ENCODE measurements at places on chromosomes 3 and 15.

DNA sequence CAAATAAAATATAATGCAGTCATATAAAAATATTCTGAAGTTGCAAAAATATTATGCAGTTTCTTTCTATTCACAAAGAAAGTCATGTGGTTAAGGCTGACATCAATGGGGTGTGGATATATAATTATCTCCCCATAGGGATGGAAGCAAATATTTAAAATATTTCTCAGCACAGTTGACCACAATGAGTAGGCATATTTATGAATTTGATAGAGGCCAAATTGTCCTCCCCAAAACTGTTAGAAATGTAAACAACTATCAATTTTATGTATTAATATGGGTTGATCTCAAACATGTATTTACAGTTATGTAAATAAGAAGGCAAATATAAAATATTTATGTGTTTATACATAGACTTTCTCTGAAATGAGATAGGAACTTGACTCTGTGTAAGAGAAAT lies 246.0 kb upstream of the CBLB start:
- no peak for DNase-seq

DNA sequence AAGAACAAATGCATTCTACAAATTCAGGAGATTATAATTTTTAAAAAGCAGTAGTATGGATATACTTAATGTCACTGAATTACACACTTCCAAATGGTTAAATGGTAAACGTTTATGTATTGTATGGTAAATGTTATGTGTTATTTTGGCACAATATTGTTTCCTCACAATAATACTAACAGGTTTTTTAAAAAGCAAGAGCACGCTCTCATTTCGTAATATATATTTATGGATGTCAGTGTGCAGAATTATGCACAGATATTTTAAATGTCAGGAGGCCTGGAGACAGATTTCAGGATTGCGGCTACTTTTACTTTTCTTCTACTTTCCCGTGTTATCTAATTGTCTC lies 533 bp downstream of the ZNF445 start:
- DNase-seq: no peak

- DNase-seq: no peak
These were observed 257.0 kb downstream of the LSAMP start for GRCh38 chr3:116188231-116188785.

- no peak for DNase-seq
These were observed 252.3 kb upstream of the CHRM5 start for GRCh38 chr15:33716025-33716424.

DNA sequence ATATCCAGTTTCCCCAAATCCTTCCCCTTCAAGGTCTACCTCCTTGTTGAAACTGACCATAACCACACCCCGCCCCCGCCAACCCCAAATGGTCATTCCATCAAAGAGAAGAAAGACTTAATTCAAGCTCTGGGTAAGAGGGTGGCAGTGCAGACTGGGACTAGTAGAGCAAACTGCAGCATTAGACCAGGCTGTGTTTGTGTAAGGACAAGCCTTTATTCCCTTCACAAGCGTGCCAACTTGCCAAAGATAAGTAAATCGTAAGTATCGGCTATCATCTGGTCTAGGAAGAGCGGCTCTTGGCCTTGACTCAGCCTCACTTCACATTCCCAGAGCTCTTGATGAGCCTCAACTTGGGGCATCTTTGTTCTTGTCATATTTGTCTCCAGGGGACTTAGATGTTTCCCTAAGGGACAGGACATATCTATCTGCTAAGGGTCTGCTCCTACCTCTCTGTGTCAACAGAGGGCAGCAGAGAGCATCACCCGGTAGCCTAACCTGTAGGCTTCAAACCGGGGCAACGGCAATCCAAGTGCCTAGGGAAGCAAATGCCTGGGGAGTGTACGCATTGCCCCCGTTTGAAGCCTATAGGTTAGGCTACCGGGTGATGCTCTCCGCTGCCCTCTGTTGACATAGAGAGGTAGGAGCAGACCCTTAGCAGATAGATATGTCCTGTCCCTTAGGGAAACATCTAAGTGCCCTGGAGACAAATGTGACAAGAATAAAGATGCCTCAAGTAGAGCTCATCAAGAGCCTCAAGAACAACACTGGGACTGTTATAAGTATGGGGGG lies 8.9 kb upstream of the MAP3K13 start:
- DNase-seq: no peak

GRCh38 chr3:41525303-41526064 lies 326.2 kb downstream of the CTNNB1 start:
- DNase-seq: no peak

GRCh38 chr3:60703956-60704736 lies 547.1 kb downstream of the FHIT start:
- DNase-seq: no peak

DNA sequence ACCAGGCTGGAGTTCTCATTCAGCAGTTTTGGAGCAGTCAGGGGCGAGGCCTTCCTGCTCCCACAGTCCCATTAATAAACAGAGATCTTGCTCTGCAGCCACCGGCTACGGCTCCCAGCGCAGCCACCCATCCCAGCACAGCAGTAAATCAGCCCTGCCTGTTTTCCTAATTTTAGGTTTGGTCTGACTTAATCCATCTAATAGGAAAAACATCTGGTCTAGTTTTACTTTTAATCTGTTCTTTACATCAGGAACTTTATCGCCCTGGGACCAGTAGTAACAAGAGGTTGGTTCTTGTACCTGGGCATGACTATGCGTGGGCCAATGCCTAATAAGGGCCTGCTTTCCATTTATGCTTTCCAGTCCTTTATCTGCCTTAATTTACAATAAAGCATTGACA lies 264.0 kb upstream of the DPH6 start:
- no peak for DNase-seq

DNA sequence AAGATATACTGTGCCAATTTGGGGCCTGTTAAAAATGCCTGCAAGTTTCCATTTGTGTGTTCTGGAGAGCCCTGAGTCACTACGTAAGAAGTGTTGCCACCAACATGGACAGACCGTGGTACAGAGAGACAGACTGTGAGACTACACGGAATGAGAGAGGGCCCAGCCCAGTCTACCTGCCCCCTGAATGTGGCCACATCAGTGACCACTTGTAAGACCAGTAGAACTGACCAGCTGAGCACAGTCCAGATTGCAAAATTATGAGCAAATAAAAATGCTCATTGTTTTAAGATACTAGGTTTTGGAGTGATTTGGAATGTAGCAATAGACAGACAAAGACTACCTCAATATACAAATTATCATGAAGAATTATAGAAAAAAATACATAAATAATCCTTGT lies 42.0 kb downstream of the ATR start:
- no peak for DNase-seq

- DNase-seq: no peak
These were observed 410.6 kb upstream of the WNT5A start for GRCh38 chr3:55897573-55898224.

DNA sequence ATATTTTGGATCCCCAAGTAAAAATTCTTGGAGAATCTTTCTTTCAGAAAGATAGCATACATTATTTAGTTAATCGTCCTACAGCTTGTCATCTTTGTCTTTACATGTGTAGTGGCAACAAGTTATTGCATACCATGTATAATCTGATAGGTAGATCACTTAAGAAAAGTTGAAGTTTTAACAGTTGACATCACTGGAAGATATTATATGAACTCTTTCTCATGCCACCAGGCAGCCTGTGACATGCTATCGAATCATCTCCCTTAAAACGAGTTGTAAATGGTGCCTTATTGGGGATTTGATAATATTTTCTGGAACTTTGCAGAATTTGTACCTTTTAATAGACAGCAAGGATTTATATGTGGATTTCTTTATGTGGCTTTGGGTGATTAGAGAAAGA lies 8.7 kb downstream of the U2SURP start:
- no peak for DNase-seq

DNA sequence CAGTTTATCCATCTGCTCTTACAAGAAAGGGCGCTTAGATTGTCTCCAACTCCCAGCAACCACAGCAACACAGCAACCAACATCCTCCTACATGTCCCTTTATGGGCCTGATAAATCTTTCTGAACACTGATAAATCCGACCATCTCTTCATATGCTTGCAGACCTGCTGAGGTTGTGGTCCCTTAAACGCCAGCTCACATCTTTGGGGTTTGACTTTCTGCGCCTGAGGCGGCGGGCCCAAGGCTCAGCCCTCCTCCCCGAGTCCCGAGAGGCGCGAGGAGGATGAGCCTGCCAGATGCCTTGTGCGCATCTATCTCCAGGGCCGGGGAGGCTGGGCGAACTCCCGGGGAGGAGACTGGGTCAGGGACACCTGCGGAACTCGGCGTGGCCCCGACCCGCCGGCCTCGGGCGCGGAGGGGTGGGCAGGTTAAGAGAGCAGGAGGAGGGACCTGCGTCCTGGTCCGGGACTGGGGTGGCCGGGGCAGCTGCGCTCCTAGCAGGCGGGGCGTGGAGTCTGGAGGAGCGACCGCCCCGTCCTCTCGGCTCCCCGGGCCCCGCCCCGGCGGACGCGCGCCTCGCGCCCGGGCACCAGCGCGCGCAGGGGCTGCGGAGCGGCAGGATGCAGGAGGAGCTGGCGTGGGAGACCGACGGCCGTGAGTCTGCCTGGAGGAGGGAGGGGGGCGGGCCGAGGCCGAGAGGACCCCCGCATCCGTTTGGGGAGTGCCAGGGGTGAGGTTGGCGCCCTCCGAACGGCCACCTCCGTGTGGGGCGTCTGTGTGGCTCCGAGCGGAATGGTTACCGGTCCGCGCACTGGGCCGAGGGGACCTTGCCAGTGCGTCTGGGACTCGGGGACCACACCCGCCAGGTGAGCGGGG lies at the start of gene ANKDD1A:
TSS of gene ANKDD1A (plus strand) at position 592 of the 876 bp plus-strand sequence. CDS start at position 621, 29 bp downstream.
- peak; percentile 84 for DNase-seq

GRCh38 chr3:167929968-167930367 lies 165.8 kb downstream of the GOLIM4 start:
- DNase-seq: no peak

DNA sequence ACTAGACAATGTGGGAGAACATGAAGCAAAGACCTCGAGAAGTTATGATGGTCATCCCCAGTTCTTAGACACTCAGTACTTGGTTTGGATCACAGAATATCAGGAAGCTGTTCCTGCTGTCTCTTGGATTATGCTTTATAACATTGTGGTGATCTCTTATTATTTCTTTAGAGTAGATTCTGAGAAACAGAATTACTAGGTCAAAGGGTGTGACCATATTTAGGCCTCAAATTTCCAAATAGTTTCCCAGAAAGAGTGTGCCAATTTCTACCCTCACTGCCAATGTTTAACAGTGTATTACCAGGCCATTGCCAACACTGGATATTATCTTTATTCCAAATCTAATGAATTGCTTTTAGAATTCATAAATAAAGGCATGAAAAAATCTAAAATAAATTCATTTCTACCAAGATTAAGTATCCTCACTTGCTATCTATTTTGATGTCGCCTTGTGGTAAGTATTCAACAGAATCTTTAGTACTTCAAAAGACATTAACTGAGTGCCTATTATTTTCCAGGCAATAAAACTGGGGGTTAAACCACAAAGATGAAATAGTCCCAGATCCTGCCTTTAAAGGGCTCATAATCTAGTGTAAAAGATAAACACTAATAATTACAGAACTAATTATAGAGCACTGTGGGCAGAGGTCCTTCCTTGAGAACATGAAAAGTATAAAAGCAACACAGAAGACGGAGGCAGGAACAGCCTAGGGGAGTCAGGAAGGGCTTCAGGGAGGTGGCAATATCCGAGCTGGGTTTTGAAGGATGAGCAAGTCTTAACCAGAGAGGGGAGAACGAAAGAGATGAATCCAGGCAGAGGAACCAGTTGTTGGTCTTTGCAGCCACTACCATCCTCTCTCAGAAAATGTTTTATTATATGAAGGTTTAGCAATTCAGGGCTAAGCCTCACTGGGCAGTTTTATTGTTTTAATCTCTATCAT lies 86.8 kb downstream of the IGF2BP2 start:
- no peak for DNase-seq

GRCh38 chr15:69086427-69087204 lies 72.1 kb downstream of the NOX5 start:
- DNase-seq: no peak

DNA sequence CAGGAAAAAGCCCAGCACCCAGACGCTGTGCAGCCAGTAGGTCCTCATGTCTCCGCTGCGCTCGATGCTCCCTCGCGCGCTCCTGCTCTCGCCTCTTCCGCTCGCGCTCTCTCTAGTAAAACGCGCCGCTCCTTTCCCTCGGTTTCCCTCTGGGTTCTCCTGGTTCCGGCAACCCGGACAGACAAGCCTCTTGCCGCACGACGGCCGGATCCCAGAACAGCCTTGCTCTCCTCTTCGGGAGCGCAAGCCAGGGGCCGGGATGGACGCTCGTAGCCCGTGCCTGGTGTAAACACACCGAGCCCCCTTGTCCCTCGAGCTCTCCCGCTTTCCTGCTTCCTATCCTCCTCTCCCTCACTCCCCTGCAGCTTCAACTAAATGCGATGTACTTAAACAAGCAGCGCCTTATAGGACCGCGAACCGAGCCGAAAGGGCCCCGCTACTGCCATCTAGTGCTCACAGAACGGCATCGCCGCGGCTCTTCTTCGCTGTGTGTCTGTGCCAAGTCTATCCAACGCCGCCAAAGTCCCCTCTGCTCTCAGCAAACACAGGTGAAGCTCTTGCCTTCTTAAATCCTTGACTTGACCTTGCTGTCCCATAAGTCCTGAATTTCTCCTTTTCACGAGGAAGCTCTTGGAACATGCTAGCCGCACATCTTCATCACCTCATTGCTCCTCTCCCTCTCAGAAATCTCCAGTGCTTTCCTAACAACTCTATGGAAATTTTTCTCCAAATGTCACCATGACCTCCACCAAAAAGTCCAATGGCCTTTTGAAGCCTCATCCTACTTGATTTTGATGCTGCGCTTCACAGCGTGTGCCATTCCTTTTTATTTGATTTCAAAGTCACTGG lies 1037.2 kb downstream of the IGSF11 start:
- DNase-seq: peak; percentile 26

DNA sequence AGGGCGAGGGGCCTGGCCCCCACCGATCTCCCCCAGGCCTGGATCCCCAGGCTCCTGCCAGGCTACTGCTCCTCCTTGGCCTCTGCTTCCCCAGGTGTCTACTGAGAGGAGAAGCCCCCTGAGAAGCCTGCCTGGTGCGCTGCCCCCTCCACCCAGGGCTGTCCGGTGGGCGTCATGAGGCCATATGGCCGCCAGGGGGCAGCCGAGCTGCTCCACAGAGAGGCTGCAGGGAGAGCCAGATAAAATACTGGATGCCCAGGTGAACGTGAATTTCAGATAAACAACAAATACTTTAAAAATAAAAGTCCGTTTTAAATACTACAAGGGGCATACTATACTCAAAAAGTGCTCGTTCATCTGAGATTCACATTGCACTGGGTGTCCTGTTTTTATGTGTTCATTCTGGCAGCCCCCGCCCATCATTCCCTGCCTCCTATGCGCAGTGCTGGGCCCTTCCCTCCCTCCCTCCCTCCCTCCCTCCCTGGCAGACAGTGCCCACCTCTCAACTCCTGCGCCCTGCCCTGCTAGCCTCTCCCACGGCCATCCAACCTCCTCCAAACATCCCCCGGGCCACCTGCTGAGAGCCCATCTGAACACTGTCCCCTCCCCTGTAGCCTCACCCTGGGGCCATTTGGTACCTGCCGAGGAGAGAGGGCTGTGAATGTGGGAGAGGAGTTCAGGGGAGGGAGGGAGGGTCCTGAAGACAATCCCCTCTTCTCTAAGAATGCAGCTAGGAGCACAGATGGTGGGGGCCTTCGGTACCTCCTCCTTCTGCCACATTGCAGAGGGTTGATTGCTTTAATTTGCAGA lies 29.6 kb downstream of the PSTPIP1 start:
- peak; percentile 90 for DNase-seq

- DNase-seq: no peak
These were observed 3.4 kb downstream of the PIGB start for GRCh38 chr15:55322467-55322866.

GRCh38 chr3:86731501-86731901 lies 259.4 kb downstream of the VGLL3 start:
- DNase-seq: no peak
